Choroid plexus epithelial cell (primary cell): ENCODE measurements at places on chromosomes 3 and 15.
A peak's percentile ranks its signal among the peaks of the same experiment; 100 is the strongest.

DNA sequence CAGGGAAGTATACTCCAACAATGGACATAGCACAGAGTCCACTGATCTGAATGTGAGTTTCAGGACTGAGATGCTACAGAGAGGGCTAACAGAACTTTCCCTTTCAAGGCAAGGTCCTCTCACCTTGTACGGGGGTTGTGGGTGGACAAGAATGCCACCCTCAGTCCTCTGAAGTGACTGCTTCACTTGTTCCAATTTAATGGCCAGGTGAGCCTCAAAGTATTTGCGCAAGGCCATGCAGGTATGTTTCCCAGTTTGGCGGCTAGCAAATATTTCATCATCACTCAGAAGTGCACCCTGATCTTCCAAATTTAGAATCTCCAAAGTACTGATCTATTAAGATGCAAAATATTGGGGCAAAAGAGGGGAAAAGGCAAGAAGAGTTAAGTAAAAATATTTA is 38.1 kb downstream of the RBM15B start:
- no peak for DNase-seq

DNA sequence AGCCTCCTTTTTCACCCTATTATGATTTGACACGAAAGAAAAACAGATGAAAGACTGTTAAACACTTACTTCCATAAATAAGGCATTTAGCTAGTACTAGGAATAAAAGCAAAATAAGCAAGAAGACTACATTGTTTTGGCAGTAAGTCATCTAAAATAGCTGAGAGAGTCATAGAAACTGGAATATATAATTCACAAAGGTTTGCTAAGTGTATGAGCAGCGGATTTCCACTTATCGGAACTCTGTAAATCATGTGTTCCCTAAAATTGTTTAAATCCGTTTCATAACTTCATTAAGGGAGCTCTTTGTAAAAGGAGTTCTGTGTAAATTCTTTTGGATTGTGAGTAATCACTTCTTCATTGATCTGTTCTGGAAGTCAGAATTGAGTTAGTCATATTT is 202.5 kb upstream of the CBLB start:
- DNase-seq: no peak

- peak; percentile 12 for DNase-seq
Observed at GRCh38 chr15:62118520-62119226, 46.4 kb downstream of the C2CD4B start.

DNA sequence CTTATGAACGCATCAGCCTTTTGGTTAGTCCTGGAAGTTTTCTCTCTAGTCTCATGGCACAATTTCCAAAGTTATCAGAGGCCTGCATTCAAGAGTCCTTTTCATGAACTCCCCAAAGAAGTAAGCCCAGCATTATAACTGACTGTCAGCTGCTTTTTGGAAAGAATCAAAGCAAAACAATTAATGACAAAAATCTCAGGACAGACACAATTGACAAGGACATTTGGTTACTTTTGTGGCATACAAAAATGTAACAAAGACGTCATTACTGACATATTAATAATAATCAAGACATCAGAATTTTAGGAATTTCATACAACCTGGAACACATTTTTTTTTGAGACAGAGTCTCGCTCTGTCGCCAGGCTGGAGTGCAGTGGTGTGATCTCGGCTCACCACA is 21.2 kb downstream of the KATNBL1 start:
- peak; percentile 3 for DNase-seq

DNA sequence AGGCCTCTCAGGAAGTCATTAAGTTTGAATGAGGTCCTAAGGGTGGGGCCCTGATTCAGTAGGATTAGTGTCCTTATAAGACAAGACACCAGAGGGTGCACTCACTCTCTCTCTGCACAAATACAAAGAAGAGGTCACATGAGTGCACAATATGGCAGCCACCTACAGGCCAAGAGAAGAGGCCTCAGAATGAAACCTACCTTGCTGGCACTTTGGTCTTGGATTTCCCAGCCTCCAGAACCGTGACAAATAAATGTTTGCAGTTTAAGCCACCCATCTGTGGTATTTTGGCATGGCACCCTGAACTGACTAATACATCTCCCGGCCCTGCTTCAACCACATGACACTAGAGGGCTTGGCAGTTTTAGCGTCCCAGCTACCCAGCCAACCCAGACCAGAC is 73.9 kb upstream of the CHRNB4 start:
- DNase-seq: no peak

- DNase-seq: no peak
Observed at GRCh38 chr3:52518723-52519444, 14.8 kb downstream of the NT5DC2 start.

- no peak for DNase-seq
Observed at GRCh38 chr3:101149707-101150106, 156.5 kb upstream of the ABI3BP start.

- DNase-seq: no peak
Observed at GRCh38 chr3:10449436-10449835, 56.0 kb downstream of the ATP2B2 start.

GRCh38 chr3:13564751-13565560 is 16.0 kb downstream of the FBLN2 start:
- no peak for DNase-seq

DNA sequence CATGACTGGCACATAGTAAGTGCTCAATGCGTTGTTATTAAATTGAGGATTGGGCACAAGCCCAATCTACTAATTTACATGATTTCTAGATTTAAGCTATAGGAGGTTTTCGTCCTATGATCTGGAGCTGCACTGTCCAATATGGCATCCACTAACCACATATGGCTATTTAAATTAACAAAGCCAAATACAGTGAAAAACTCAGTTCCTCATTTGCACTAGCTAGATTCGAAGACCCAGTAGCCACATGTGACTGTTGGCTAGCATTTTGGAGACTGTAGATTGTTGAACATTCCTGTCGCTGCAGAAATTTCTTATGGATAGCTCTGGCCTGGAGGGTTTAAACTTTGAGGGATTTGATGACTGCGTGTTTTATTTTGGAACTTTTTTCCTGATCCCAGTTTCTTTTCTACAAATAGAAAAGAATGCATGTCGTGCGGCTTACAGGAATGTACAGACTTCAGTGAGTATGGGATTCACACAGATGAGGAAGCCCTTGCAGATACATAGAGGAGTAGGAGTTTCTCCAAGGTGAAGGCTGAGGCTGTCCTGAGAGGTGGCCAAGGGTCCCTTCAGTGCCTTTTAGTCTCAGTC is 82.8 kb downstream of the SLCO3A1 start:
- DNase-seq: no peak

DNA sequence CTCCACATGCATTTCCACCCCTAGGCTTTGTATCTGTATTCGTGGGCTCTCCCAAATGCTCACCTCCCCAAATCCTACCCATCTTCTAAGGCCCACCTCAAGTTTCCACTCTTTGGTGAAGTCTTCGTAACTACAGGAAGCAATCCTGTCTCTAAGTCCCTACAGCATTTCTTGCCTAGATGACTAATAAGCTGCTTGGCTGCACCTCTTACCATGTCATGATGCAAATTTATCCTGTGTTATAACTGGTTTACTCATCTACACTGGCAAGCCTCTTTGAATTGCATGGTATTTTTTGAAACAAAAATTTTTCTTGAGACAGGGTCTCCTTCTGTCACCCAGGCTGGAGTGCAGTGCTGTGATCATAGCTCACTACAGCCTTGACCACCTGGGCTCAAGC is 73.3 kb downstream of the SETMAR start:
- no peak for DNase-seq

- DNase-seq: peak; percentile 95
Observed at GRCh38 chr3:15647611-15648167, 46.1 kb downstream of the BTD start.

DNA sequence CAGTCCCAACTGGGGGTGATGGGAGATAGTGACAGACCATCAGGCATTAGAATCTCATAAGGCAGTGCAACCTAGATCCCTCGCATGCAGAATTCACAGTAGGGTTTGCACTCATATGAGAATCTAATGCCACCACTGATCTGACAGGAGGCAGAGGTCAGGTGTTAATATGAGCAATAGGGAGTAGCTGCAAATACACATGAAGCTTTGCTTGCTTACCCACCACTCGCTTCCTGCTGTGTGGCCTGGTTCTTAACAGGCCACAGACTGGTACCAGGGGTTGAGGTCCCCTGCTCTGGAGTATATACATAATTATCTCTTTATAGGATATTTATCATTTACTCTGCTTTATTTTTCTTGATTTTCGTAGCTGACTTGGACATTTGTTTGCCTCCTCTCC is 36.0 kb upstream of the ZMAT3 start:
- no peak for DNase-seq
